ENCODE measurements at places on chromosomes 7 and 10.

DNA sequence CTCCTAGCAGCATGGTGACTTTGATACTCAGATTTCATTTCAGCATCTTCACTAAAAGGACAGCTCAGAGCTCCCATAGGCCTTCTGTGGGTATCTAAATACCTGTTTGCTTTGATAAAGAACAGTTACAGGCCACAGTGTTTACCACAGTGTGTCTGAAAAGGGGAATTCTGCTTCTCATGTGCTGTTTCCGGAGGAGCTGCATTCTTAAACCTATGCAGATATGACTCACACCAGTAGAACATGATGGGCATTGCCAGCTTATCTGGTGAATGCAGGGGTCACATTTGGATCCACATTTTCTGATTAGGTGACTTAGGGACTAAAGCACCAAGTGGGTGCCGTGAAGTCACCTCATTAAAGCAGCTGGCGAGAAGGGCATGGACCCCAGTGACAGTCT is 52.6 kb downstream of the TRRAP start:
- no peak for DNase-seq

- DNase-seq: no peak
Measured at GRCh38 chr10:60358282-60358681, 31.4 kb downstream of the ANK3 start.

GRCh38 chr7:23963461-23964165 is 253.6 kb downstream of the STK31 start:
- no peak for DNase-seq

GRCh38 chr10:30352377-30352776 is 3.3 kb upstream of the MTPAP start:
- DNase-seq: no peak

DNA sequence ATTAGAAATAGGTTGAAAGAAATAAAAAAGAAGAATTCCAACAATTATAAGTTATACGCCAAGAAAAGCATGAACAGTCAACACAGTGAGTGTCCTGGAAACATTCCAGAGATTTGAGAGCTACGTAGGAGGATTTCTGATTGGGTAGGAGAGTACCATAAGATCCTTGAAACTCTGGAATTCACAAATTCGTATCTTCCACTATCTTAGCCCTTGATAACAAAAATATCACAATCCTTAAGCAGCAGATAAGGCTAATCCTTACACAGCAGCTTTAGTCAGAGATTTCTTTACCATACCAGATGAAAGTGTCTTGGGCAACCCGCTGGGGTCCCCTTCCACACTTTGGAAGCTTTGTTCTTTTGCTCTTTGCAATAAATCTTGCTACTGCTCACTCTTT is 8.2 kb downstream of the TPK1 start:
- peak; percentile 89 for DNase-seq

DNA sequence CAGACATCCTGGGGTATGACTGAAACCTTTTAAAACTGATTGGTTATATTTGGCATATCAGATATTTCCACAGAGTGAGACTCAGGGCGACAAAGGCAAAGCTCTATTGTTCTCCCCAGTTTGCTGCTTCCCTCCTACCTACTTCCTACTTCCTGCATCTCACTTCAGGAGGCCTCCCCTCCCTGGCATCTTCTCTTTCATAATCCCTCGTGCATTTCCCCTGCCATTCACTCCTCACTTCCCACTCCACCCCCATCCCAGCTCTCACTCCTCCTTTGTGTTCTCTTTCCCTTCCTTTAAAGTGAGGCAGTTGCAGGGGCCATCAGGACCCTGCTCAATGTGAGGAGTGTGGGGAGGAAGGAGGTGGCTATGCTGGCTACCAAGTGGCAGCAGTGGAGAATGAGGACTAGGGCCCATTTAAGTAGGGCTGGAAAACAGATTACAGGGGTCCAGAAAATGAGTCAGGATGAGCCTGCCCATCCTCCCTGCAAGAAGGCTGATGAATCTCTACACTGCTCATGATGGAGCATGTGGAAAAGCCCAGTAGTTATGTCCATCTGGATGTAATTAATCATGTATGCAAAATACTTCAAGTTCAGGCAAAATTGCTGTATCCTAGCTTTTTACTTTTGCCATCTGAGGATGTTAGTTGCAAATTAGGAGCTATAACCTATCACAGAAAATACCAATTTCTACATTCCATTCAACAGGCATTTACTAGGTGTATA is 311.8 kb upstream of the IMMP2L start:
- no peak for DNase-seq

DNA sequence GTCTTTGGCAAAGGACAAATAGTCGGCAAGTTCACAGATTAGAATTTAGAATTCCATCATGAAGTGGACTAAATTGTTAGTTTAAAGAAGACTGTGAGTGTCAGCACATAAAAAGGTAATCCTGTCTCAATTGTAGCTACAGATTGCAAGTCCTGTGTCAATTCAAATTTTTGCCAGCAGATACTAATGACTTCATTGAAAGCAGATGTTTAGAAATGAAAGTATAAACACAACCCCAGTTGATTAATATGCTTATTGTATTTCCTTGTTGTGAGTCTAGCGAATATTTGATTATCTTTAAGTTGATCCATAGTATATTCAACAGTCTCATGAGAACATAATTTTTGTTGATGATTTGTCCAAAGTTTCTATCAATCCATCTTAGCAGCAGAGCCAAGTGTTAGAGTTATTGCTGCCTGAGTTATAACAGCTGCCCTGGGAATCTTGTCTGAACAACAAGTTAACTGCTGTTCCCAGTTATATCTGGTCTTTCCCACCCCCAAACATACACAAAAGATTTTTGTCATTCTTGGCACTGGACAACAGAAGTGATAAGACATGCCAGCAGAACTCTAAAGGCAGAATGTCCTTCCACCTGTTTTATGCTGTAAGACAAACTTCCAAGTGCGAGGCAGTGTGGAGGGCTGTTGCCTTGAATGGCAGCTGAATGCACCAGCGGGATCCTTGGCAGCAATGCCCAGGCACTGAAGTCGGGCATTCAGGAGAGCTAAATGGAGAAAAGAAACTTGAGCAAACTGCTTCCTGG is 21.3 kb upstream of the HERPUD2 start:
- no peak for DNase-seq

DNA sequence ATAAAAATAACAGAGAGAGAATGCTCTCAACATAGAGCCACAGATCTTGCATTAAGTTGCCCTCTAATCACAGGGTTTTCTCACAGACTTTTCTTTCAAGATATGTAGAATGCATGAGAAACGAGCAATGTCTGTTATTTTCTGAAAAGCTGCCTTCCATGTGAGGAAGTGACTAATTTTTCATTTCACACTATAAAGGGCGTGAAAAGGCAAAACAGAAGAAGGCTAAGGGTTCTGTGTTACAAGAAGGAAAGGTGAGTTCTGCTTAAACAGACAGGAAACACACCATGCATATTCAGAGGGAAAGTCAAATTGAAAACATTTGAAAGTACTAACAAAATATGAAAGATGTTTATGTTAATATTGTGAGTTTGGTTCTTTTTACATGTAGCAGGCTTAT is 189.2 kb downstream of the SEMA3D start:
- no peak for DNase-seq

DNA sequence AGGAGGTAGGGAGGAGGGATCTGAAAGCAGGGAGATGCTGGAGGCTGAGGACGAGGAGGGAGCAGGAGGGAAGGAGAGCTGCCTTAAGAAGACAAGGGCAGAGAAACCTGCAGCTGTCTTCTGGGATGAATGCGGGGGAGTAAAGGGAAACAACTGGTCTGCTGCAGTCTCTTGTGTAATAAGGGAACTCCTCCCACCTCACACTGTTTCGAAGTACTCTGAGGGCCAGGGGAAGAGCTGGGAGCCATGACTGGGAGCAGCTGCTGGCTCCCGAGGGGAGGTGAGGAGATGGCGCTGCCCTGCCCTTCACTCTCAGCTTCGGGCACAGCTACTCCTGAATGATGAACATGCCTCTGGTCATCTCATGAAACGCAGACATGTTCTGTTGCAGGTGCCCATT is 65.1 kb downstream of the CLEC2L start:
- DNase-seq: no peak

GRCh38 chr7:1851721-1852516 is 181.8 kb downstream of the ELFN1 start:
- DNase-seq: no peak

DNA sequence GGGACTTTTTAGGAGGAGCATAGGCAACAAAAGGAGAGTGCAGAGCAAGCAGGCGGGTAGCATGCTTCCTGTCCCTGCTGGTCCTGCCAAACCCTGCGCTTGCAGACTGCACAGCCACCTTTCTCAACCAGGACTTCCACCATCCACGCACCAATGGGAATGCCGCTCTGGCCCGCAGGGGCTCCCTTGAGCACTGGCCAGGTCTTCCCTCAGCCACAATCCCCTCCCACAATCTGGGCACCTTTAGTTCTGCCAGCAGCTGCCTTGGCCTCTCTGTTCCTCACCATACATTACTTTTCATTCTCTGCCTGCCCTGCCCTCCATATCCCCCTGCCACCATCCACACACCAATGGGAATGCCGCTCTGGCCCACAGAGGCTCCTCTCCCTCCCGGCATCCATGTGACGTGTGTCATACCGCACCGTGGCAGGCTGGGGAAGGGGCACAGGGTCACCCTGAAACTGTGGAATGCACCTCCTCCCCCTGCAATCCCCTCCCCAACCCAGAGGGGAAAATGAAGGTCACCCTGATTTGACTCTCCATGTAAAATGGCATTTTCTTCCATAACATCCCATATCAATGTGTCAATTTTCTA is 97.3 kb upstream of the MACROH2A2 start:
- peak; percentile 33 for DNase-seq

GRCh38 chr7:16223963-16224707 is 197.2 kb downstream of the CRPPA start:
- DNase-seq: no peak

GRCh38 chr7:72244826-72245398 is 167.2 kb downstream of the CALN1 start:
- no peak for DNase-seq

GRCh38 chr7:156100086-156100485 is 287.8 kb upstream of the SHH start:
- DNase-seq: no peak

GRCh38 chr7:2000153-2000687 is 232.5 kb downstream of the MAD1L1 start:
- DNase-seq: no peak

DNA sequence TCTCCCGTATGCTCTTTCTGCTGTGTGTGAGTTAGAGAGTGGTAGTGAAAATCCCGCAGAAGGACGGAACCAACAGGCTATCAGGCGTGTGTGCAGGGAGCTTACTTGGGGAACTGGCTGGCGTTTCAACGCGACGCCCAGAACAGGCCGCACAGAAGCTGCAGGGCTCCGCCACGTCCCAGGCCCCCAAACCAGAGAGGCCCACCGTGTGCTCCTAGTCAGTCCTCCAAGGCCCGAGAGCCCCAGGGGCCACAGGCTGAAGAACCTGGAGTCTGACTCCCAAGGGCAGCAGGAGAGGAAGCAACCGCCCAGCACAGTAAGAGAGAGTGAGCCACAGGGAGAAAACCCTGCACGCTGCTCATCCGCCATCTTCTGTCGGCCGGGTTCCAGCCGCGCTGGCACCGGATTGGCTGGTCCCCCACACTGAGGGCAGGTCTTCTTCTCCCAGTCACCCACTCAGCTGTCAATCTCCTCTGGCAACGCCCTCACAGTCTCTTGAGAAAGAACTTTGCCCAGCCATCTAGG is 730.6 kb upstream of the VSTM2A start:
- no peak for DNase-seq

GRCh38 chr7:8931906-8932646 is 498.7 kb downstream of the NXPH1 start:
- DNase-seq: no peak

GRCh38 chr7:30390736-30391636 is 87.6 kb downstream of the NOD1 start:
- no peak for DNase-seq

GRCh38 chr7:2203766-2204300 is 28.9 kb downstream of the MAD1L1 start:
- no peak for DNase-seq

DNA sequence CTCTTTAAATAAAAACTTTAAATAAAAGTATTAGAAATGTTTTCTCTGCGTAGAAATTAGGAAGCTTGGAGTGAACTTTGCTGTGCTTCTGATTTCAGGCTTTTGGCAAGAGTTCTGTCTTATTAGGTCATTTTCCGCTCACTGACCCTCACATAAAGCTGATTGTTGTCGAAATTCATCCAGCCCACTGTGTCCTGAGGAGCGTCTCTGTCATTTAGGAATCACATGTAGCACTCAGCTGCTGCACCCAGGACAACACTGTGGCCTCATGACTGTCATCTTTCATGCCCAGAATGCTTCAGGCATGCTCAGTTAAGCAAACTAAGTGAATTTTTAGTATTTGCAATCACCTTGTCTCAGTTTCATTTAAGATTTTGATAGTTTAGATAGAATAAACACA is 57.8 kb upstream of the MSRB2 start:
- no peak for DNase-seq

GRCh38 chr7:117004899-117005298 is 51.6 kb downstream of the ST7 start:
- DNase-seq: no peak

DNA sequence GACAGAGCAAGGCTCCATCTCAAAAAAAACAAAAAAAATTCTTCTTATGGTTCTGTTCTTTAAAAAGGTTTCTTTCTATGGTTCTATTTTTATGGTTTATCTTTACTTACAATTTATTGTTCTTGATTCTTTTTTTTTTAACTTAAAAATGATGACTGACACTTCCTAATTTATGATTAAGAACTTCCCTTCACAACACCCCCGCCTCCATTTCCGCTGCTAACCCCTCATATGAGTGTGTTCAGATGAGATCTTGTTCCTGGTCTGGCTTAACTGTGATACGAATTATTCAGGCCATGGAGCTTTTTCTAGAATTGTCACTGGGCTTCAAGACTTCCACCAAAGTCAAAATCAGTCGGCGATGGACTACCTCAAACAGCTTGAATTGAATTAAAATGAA is 33.9 kb downstream of the PTER start:
- no peak for DNase-seq

All from Caco-2 (cell line).